Progenitor cell of endocrine pancreas (in vitro differentiated cells): ENCODE measurements at places on chromosomes 3 and 15. TPM values are rescaled to one million over a fixed set of nuclear protein-coding genes. Genes with fewer than 3 reads are reported as not detected.

DNA sequence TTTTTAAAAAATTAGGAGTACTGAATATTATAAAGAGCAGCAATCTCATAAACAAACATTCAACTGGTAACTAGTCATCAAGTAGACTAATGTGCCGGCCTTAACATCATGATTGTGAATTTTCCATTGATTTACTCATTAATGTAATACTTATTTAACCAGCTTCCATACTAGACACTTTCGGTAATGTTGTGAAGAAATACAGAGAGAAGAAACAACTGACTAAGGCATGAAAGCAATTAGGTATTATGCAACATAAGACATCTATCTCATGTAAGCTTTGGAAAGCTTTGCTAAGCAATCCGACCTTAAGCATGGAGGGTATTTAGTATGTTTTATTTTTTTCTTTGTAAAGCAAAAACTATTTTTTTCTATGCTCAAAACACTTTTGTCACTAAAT is 108.0 kb downstream of the IL1RAP start:
- DNase-seq = no peak

DNA sequence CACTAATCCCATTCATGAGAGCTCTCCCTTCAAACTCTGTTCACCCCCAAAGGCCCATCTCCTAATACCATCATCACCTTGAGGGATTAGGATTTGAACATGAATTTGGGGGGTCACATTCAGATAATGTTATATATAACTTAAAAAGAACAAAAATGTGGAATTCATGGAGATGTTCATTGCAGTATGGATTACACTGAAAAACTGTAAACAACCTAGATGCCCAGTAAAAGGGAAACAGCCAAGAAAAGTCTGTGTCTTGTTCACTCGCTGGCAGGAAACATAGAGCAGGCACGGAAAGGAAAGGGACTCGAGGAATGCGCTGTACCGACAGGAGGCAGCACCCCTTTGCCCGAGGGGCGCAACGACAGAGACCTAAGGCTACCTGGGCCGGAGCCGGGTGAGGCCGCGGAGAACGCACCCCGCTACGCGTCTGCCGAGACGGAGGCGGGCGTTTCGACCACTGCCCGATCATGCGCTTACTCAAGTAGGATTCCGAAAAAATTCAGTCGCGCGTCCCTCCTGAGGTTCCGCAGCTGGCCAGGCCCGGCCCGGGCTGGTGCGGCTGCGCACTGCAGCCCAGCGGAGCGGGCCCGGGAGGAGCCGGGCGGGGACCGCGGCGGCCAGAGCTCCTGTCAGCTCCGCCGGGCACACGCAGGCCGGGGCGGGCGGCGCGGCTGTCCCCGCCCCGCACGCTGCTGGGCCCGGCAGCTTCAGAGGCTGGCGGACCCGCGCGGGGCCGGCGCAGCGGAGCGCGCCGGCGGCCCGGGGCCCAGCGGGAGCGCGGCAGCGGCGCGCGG is 862 bp upstream of the MAN2A2 start:
- DNase-seq = peak; percentile 56

- no peak for DNase-seq
These were observed 5.2 kb downstream of the GNAI2 start for GRCh38 chr3:50241163-50241562.

GRCh38 chr3:83928903-83929302 is 1029.9 kb upstream of the CADM2 start:
- DNase-seq = no peak

GRCh38 chr3:180961087-180961486 is 28.4 kb downstream of the DNAJC19 start:
- no peak for DNase-seq

- DNase-seq = no peak
These were observed 408.1 kb downstream of the CNTN4 start for GRCh38 chr3:2506776-2507175.

- no peak for DNase-seq
These were observed 71.3 kb upstream of the LRTM1 start for GRCh38 chr3:54999159-54999558.

- DNase-seq = no peak
These were observed 16.5 kb downstream of the PML start for GRCh38 chr15:74010929-74011540.

SMCO1 gene
- total RNA-seq = not detected in 2 replicates

TMC3 gene
- total RNA-seq = 0.07 and 0.10 TPM in 2 replicates

CILP gene
- total RNA-seq = 0.22 and 0.29 TPM in 2 replicates

RNU5B-1 gene
- total RNA-seq = 41.3 and 48.7 TPM in 2 replicates

CDHR4 gene
- total RNA-seq = not detected in 2 replicates
